ENCODE measurements at places on chromosomes 11 and 22.
A peak's percentile ranks its signal among the peaks of the same experiment; 100 is the strongest.

DNA sequence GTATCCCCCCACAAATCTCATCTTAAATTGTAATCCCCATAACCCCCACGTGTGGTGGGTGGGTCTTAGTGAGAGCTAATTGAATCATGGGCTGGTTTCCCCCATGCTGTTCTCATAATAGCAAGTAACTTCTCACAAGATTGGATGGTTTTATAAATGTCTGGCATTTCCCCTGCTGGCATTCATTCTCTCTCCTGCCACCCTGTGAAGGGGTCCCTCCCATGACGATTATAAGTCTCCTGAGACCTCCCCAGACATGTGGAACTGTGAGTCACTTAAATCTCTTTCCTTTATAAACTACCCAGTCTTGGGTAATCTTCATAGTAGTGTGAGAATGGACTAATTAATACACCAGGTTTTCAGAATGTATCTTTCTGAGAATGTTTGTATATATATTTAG is 1159.4 kb downstream of the FAM181B start:
- DNase-seq, result no peak

GRCh38 chr11:112162761-112163546 is 940 bp downstream of the IL18 start:
- no peak for DNase-seq

DNA sequence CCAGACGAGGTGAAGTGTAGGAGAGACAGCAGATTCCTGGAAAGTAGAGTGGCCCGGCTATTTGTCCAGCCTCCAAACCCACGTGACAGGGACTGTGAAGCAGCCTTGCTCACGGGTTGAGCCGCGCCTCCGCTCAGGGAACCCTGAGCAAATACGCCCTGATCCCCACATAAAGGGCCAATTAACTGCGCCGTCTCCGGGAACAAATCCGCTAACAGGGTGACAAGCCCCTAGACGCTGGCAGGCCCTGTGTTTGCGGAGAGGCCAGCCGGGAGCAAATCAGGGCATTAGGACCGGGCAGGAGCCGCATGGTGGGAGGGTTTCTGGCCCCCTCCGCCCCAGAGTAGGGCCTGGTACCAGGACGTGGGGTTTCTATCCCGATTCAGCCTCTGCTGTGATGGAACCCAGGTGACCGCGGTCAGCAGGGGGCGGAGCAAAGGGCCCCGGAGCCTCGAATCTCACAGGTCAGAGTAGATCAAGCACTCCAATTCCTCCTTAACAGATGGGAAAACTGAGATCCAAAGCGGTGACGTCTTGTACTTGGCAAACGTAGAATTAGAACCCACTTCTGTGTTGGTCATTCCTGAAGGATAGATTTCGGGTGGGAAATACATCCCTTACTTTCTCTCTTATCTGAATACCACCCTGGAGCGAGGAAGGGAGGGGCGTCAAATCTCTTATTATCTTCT is 2.0 kb upstream of the ROBO3 start:
- DNase-seq, result no peak

- DNase-seq, result no peak
These were observed 786 bp downstream of the CAPN1 start for GRCh38 chr11:65182258-65183170.

GRCh38 chr22:45460288-45461109 is 42.2 kb upstream of the FBLN1 start:
- DNase-seq, result no peak

GRCh38 chr22:38923463-38924346 is 33.7 kb upstream of the APOBEC3A start:
- no peak for DNase-seq

- no peak for DNase-seq
These were observed 102.8 kb upstream of the NCAM1 start for GRCh38 chr11:112858289-112859023.

DNA sequence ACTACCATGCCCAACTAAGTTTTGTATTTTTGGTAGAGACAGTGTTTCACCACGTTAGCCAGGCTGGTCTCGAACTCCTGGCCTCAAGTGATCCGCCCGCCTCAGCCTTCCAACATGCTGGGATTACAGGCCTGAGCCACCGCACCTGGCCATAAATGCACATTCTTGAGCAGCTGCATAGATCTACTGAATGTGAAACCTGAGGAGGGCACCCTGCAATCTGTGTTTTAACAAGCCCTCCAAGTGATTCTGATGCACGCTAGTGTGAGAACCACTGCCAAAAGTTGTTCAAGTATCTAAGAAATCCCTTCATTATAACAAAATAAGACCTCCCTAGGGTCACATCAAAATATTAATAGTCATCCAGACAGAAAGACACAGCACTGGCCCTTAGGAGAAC is 89.3 kb downstream of the RDX start:
- no peak for DNase-seq

GRCh38 chr11:66291706-66292542 is at the start of gene TMEM151A:
Gene TMEM151A, plus strand, starts transcription at chr11:66291894. Its CDS starts 120 bp downstream, at chr11:66292014.
- no peak for DNase-seq

GRCh38 chr22:39819429-39819828 is 74.1 kb downstream of the ENTHD1 start:
- no peak for DNase-seq

- DNase-seq, result no peak
These were observed 784.8 kb downstream of the TBC1D22A start for GRCh38 chr22:47547239-47547661.

- no peak for DNase-seq
These were observed 1.3 kb upstream of the ZFTA start for GRCh38 chr11:63769714-63770455.

DNA sequence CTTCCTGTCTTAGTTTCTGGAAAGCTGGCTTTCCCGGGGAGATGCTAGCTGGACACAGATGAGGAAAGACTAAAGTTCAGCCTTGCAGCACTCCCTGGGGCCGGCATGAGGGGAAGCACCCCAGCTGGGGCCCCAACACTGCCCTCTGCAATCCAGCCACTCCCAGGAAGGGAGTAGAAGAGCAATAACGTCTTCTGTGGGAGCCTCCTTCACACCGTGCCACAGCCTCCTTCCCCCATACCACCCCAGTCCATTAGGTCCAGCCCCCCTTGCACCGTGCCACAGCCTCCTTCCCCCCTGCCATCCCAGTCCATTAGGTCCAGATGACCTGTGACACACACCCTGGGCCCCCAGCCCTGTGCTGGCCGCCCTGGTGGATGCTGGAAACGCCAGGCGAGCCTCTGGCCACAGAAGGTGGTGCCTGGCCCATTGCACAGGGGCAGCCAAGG is 44.1 kb upstream of the PRDM11 start:
- DNase-seq, result no peak

GRCh38 chr11:100584201-100584985 is 102.7 kb upstream of the ARHGAP42 start:
- no peak for DNase-seq

DNA sequence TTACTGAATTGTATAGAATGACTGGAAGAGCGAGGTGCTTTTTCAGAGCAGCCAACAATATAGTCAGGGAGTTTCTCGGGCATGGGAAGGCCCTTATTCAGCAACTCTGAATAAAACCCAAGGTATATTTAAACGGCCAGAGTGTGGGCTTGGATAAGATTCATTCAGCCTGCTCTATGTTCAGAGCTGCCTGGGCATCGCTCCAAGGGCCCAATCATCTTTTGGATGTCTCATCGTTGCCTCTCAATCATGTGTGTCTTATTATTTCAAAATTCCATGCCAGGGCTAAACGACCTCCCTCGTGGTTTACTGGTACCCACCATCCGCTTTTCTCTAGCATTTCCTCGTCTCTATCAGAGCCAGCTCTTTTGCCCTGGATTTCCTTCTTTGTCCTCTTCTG is 19.5 kb upstream of the NTM start:
- no peak for DNase-seq

GRCh38 chr22:45867906-45868555 is 108.9 kb downstream of the WNT7B start:
- DNase-seq, result no peak

DNA sequence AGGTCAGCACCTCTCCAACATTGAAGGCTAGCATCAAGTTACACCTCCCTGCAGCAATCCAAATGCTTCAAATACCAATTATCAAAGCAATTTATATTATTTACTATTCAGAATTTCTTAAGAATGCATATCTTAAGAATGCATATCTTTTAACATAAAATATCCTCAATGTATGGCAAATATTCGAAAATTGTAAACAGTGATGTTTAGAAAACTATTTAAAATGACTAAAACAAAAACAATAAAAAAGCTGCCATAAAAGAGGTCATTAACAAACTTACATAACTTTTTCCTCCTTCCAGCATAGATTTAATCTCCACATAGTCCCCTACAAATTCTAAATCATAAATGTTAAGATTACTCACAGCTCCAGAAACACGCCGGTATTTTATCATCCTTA is 85.1 kb upstream of the SOX6 start:
- no peak for DNase-seq

- no peak for DNase-seq
These were observed 2120.0 kb upstream of the RAG2 start for GRCh38 chr11:38718049-38718448.

GRCh38 chr11:20030472-20030871 is 129.8 kb downstream of the DBX1 start:
- DNase-seq, result no peak

DNA sequence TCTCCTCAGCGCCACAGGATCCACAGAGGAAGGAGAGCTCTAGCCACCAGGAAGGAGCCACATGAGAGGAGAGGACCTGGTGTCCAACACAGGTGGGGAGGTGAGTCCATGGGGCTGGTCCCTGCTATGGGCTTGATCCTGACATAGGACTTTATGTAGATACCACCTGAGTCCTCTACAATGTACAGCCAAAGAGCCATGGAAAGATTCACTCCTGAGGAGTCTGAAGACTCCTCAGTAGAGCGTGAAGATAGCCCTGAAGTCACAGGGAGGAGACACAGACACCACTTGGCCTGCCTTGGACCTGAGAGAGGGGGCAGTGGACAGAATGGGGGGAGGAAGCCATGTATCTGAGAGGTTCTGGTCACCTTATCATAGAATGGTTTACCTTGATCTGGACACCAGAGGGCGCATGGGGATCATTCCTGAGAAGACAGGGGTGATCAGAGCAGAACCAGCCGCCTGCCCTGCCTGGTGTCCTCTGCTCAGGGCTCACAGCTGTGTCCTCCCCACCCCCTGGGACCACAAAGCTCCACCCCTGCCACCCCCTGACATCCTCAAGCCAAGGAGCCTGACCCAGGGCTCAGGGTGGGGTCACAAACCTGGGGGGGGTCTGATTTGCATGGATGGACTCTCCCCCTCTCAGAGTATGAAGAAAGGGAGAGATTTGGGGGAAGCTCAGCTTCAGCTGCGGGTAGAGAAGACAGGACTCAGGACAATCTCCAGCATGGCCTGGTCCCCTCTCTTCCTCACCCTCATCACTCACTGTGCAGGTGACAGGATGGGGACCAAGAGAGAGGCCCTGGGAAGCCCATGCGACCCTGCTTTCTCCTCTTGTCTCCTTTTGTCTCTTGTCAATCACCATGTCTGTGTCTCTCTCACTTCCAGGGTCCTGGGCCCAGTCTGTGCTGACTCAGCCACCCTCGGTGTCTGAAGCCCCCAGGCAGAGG is 77.0 kb downstream of the ZNF280B start:
- DNase-seq, result peak; percentile 55

DNA sequence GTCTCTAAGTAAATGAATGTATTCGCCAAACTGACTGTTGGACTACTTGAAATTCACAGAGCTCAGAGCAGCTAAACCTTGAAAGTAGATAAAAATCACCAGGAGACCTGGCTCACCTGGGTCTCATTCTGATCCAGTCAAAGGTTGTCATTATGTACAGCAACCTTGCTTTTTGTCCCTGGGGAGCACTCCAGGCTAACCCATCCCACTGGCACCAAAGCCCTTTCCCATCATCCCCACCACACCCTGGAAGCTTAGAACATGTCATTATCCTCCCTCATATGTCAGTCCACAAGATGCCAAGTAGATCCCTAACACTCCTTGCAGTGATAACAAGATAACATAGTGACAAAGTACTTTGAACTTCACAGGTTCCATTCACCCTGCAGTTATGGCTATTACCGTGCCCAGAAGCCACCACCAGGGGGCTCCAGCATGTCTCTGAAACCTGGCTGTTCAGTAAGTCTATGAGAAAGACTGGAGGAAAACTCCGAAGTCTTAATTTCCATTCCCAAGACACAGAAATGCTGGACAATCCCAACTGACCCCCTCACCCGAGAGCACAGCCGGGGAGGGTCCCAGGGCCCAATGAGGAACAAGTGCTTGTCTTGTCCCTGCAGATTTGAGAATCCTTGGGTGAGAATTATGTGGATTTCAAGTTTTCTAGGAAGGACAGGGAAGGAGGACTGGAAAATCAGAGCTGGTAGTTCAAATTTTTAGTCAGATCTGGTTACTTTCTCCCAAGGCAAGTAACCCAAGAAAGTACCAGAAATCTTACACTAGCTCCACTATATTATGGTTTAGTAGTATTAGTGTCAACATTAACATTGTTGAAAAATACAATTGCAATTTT is 43.0 kb upstream of the USP47 start:
- DNase-seq, result peak; percentile 88

DNA sequence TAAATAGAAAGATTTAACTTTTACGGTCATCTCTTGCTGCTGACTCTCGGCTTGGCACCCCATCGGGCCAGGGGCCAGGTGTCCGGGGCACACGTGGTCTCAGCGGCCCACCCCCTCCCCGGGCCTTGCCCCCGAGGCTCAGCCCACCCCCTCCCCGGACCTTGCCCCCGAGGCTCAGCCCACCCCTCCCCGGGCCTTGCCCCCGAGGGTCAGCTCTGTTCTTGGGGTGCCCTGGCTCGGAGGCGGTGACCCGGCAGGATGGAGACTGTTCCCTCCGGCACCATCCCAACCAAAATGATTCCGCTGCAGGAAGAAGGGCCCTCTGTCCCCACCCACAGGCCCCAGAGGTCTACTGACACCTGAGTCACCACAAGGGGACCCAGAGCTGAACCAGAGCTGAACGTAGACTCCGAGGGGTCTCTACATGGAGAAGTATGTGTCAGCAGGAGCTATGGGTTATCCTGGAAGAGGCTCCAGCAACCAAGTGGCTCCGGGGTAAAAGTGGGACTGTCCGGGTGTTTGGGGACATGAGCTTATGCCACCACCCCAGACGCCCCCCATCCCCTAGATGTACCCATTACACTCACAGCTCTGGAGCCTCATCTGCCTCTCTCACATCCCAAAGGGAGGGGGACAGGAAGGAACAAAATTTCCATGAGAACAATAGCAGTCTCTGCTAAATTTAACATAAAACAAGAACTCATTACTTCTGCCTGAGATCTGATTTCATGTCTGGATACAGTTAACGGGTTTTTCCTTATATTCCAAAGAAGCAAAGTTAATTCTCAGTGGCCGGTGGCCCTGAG is 38.4 kb downstream of the MACROD1 start:
- DNase-seq, result no peak

GRCh38 chr11:30481330-30481729 is 104.8 kb downstream of the MPPED2 start:
- DNase-seq, result no peak

DNA sequence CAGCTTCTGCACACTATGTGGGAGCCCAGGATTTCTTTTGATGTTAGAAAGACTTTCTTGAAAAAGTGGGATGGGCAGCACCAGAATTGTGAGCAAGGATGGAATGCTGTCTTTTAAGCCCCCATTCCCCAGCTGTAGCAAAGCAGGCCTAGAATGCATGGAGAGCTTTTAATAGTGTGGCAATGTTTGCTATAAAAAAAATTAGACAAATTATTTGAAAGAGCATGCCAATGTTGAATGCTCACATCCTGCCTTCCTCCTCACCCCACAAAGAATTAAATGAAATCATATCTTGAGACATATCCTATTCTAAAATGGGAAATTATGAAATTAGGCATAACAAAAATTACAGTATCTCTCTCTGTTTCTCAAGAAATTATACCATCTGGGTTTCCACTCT is 154.7 kb downstream of the C11orf91 start:
- no peak for DNase-seq
